ENCODE measurements at places on chromosomes 11 and 22.

DNA sequence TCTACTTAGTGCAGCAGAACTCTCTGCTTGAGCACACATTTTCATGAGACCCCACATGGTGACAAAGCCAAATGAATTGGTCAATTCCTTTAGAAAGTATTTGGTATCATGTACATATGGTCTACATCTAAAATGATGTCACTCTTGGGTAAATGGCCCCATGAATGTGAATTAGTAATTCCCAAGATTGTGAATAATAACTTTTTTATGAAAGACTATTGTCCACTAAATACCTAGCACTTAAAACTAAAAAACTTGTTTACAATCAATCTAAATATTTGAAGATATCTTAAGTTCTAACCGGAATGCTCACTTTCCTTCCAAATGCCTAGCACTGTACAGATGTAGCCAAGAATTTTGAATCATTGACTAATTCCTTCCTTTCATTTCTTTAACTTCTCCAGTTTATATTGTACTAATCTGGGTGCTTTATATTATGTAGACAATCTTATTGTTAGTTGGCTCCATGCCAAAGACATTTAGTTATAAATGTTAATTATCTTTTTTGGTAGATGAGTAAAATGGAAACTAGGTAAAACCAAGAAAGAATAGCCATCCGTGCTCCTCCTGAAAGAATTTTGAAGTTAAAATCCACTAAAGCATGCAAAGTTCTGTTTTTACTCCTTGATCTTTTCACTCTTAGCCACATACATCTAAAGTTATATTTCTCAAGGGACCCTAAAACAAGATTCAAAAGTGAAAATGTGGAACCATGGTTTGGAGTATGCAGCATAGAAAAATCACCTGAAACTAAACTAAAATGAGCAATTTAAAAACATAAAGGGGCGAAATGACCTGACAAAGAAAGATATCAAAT, 145.0 kb upstream of the ARHGAP20 start:
- DNase-seq, result no peak

DNA sequence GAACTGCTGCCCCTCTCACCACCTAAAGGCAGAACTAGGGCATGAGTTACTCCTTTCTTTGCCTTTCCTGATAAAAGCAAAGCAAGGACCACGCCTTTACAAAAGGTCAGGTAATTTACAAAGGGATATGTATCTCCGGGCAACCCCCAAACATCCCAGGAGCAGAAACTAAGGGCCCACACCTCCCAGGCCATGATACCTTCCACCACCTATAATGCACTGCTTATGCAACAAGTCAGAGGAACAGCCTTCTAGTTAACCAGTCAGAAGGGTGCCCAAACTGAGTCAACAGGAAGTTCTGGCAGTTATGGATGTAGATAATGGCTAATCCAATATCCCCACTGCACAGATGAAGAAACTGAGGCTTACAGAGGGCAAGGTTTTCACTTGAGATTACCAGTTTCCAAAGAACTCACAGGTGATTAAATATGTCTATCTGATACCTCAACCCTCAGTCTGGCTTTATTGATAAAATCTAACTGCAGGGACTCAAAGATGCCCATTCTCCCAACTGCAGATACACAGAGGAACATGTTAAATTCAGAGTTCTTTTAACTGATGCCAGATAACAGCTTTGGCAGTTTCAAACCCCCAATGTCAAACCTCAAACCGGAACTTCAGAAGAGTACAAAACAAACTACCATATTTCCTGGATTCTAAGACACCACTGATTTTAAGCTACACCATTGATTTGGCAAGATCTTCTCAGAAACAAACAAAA, 16.8 kb upstream of the CASTOR1 start:
- DNase-seq, result no peak

DNA sequence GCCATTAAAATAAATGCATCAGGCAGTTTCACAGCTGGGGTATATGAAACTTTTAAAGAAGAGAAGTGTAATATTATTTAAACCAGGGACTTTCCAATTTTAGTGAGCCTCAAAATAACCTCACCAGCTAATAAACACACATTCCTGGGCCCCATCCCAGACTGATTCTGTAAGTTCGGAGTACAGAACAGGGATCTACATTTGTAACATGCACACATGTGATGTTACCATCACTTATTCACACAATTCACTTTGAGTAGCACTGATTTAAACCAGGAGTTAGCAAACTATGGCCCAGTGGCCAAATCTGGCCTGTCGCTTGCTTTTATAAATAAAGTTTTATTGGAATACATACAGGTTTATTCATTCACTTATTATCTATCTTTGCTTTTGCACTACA, 62.0 kb downstream of the STK33 start:
- no peak for DNase-seq

GRCh38 chr22:29563652-29564460, 10.3 kb upstream of the THOC5 start:
- DNase-seq, result no peak

DNA sequence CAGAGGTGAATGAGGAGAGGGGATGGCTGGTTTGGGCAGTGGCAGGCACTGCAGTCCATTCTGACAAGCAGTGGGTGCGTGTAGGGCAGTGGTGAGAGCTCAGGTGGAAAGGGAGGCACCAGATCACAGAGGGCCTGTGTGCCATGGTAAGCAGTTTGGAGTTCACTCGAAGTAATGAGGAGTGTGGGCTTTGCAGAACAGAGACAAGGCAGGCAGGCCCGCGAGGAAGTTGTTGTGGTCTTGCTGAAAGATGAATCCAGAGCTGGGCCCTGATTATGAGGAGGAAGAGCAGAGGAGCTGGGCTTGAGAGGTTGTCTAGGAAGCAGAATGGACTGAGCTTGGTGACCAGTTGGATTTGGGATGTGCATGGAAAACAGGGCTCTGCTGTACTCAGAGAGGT, 1.6 kb upstream of the DNAJB13 start:
- DNase-seq, result no peak

DNA sequence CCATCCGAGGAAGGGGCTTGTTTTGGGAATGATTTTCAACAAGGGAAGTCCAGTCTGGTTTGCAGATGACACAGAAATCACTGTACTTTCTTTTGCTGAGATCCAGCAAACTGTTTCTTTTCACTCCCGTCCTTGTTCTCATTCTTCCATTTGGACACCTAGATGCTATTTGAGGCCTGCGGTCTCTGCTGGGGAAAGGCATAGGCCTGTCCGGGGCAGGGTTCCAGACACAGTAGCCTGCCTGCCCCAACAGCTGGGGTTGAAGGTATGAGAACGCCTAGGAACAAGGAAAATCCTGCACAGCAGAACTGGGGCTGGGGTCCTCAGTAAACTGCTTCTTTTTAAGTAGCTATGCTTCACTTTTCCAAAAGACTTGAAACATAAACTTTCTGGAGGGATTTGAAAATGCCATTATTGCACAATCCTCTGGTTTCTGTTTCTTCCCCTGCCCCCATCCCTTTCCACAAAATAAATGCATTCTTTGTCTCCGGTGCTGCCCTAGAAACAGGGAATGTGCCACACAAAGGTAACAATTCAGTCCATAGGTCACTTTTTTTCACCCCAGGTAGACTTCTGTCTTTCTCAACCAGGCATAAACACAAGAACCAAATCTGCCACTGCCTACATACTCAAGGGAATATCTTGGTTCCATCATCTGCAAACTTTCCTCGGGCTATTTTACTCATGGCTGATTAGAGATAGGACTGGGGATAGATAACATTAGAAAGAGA, 174.8 kb upstream of the MTMR2 start:
- no peak for DNase-seq

GRCh38 chr11:101030692-101031091, 98.9 kb downstream of the PGR start:
- no peak for DNase-seq

DNA sequence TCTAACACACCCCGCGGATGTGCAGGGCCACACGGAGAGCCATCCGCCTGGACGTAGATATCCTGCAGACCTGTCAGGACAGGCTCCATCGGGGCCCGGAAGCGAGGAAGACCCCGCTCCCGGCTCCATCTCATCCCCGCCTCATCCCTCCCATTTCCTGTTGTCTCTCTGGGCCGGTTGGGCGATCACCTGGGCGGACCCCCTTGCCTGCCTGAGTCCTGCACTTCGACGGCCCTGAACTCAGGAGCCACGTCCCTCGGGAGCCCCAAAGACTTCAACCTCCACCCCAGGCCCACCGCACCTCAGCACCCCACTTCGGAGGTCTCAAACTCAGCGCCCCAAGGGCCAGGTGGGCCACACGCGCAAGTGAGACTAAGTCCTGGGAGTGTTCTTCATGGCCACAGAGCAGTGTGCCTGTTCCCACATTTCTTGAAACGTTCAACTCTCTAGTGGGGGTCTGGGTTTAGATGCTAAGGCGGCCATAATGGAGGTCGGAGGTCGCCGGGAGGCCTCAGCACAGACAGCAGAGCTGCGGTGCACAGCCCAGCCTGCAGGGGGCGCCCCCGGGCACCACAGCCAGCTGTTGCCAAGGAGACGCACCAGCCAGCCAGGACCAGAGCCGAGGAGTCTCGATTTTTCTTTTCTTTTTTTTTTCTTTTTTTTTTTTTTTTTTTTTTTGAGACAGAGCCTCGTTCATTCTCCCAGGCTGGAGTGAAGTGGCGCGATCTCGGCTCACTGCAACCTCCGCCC, 26.0 kb upstream of the FADD start:
- peak; percentile 8 for DNase-seq

GRCh38 chr22:24420072-24420976, 7.1 kb upstream of the ADORA2A start:
- no peak for DNase-seq

DNA sequence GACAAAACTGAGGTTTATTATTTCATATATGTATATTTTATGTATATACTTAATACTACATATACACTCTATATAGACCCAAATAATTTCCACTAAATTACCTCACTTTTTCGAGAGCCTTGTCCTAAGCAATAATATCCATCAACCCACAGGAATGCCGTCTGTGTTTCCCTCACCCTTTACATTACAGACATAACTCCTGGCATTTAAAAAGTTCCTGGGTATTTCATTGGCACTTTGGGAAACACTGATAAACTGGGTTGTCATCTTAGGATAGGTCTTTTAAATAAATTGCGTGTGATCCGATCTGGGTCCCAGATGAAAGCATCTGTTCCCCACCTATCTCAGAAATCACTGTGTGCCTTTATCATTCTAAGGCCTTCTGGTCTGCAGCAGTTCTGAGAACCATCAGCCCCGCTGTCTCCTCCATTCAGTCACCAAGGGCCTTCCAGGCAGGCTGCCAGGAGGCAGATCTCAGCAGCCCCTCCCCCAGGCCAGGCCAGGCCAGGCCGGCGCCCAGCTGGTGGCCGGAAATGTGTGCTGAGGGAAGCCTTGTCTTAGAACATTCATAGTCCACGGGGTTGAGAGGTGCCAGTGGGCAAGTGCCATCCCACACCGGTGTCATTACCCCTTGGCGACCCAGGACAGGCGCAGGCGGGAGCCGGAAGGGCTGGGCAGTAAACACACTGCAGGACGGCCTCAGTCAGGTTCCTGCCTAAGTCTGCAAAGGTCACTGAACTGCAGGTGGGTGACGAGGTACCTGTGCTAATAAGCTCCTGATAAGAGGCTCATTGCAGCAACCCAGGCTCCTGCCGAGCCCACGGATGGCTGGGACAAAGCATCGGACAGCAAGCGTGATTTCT, 3.3 kb downstream of the FGF19 start:
- no peak for DNase-seq

GRCh38 chr11:29963796-29964195, 53.0 kb downstream of the KCNA4 start:
- no peak for DNase-seq

- no peak for DNase-seq
Observed at GRCh38 chr22:37043828-37044538, 7.6 kb upstream of the KCTD17 start.

GRCh38 chr11:8963569-8964323, 496 bp downstream of the TMEM9B start:
- peak; percentile 44 for DNase-seq

GRCh38 chr11:59289356-59290181, 69.1 kb upstream of the OR5AN1 start:
- no peak for DNase-seq

- no peak for DNase-seq
Observed at GRCh38 chr22:45565973-45566372, 63.3 kb downstream of the FBLN1 start.

GRCh38 chr11:69380451-69380901, 86.5 kb downstream of the MYEOV start:
- DNase-seq, result no peak

DNA sequence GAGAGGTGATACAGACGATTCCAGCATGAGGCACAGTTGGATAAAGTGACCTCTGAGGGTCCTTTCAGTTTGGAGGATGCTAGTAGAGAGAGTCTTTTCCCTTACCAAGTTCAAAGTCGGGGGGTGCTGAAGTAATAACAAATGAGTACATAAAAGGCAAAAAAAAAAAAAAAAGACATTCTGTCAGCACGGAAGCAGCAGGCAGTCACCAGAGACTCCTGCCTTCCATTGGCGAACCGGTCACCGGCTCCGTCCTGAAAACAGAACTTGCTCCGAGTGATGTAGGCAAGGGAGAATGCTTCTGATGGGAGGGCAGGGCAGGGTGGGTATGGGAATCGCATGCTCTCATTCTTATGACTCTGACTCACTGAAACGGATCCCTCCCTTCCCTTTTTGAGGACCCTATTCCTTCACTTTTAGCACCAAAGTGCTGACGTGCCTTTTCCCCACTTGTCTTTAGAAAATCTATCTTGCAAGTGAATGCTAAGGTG, 65.9 kb downstream of the PRR5L start:
- DNase-seq, result no peak

DNA sequence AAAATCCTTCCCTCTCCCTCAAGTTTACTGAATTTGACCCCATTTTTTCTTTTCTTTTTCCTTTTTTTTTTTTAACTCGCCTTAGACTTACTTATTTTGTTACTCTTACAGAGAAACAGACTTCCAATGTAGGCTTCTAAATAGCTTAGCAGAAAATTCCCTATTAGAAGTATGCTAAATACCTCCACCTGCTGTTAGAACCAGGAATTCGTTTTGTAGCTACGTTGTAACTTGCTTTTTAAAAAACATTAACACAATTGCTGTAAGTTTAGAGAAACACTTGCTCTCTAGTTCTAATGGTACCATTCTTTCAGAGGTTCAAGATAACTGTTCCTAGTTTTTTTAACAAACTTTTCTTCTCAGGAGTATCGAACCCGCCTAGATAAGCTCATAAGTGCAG, 324.2 kb downstream of the DCDC1 start:
- DNase-seq, result no peak

DNA sequence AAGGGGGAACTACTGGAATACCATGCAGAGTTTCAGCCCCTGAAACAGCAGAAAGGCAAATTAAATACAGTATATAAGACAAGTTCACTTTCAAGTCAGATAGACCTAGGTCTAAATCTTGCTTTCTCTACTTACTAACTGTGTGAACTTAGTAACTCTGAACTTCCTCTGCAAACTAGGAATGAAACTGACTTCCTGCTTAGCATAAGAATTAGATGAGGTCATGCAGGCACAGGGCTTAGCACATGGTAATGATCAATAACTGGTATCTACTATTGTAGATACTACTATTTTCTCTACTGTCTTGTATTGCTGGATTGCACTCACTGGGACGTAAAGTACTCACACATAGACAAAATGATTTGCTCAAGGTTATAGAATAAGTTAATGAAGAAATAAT, 51.5 kb upstream of the MTNR1B start:
- no peak for DNase-seq
